ENCODE measurements at places on chromosomes 7 and 10.

- DNase-seq = no peak
Observed at GRCh38 chr10:88473989-88474883, 108.9 kb downstream of the RNLS start.

DNA sequence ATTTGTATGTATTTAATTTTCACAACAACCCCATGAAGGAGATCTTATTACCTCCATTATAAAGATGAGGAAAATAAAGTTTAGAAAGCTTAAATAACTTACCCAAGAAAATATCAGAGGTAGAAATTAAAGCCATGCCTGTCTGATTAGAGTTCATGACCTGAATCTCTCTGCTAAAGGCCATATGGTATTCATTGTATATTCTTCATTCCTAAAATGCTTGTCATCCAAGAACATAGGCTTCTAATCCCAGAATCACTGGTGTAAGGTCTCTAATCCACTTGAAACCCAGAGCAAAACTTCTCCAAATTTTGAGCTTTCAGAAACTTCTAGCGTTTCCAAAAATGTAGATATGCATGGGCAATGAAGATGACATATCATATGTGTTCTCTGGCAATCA, 72.3 kb upstream of the YAE1 start:
- DNase-seq = no peak

DNA sequence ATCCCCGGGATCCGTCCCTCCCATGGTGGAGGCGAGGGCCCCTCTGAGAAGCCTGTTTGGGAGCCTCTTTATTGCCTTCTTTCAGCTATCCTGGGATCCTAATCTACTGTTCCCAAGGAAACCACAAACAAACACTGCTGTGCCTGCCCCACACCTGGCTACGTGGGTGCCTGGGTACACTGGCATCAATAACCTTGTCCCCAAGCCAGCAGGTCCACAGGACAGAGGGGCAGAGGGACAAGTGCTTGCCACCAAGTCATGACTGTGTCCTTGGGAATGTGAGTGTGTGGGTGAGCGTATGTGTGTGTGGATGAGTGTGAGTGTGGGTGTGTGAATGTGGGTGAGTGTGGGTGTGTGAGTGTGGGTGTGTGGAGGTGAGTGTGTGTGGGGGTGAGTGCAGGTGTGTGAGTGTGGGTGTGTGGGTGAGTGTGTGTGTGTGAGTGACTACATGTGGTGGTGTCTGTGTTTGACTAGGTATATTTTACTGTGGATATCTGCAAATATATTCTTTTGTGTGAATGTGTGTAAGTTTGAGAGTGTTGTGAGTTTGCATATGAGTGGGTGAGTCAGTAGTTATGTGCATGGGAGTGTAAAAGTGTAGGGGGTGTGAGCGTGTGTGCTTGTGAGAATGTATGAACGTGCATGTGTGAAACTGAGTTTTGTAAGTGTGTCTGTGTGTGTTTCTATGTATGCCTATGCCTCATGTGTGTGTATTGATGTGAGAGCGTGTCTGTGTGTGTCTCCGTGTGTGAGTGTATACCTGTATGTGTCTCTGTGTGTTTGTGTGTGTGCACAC, 96.1 kb downstream of the TNS3 start:
- no peak for DNase-seq

DNA sequence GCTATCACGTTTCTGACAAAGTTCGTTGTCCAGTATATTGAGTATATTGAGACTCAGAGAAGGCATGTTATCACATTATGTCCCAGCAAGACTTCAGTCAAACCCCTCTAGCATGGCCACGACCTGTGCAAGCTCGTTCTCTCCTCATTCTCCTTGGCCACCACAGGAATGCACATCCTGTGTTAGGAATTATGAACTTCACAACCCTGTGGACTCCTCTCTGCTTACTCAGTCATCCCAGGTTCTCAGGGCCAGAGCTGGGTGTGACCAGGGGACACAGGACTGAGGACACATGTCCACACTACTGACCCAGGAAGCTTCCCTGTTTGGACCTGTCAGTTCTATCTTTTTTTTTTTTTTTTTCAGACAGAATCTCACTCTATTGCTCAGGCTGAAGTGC, 4.4 kb downstream of the SH2D4B start:
- no peak for DNase-seq

DNA sequence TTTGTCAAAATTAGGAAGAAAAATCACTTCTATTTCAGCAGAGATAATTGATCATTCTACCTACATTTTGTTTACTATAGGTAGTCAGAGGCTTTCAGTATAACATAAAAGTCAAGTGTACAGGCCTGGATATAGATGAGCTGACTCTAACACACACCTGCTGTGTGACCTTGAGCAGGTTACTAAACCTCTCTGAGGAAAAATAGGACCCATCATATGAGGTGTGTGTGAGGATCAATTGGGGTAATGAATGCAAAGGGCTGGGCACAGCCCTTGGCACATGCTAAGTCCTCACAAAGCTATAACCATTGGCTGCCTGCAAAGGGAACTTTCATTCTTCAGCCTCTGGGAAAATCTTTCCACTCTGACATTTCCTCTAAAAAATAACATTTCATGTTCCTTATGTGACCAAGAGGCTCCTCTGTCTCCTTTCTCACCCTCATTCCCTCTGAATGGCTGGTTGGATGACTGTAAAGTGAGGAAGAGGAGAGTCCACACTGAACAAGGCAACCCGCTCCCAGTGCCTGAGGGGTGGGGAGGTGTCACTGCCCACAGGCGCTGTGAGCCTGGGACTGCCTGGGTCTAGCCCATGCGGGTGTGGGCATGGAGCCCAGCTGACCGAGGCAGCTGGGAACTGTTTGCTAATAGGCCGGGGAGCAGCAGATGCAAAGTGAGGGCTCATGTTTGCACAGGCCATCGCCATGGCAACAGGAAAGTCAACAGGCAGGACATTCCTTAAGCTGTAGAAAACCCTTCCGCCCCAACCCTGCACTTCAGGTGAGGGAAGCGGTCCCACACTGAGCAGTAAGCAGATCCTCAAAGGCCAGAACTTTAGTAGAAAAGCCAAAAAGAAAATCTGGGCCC, 36.8 kb downstream of the MYOF start:
- DNase-seq = no peak

Data from CD4-positive, alpha-beta T cell treated with Interleukin-15 for 1 hour (primary cell).